ENCODE measurements at places on chromosomes 4 and X.

DNA sequence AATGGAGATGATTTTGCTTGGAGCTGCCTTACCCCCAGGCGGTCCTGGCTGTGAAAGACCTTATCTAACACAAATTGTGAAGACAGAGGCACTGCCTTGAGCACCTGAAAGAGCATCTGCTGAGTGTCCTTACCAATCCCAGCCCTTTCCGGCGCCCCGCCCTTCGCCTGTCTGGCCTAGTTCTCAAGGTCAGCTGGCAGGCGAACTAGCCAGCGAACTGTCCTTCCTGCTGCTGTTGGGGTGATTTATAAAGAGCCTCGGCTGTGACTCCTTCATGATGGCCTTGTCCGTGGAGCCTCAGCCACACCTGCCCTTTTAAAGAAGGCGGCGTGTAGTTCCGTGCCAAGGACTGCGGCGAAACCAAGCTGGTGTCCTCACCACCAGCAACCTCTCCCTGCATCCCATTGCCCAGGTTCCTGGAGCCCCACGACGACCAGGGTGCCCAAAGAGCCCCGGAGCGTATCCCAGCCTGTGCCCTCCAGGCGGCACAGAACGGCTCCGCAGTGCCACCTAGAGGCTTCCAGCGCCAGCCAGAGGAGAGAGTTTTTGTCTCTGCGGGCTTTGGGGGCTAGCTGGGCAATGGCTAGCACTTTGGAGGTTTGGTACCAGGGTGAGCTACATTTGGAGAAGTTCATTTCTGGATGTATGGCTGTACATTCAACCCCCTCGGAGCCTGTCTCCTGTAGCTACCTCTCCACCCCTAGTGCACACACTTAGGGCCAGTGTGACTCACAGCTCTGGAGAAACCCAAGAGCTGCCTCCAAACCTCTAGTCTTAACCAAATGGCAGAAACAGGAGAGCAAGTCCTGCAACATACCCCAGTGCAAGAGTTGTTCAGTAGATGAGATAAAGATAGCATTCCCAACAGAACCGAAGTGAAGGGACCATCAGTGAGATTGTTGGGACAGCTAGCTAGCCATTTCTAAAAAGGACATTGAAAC lies 36.8 kb upstream of the VMA21 start:
- DNase-seq: peak; percentile 58
- H3K4me3 ChIP-seq: peak overlapping the region; percentile 28
- no peak overlapping the region for H3K27ac ChIP-seq
- no peaks in the 10 kb centered on the region for H3K4me1 ChIP-seq
- no peaks in the 10 kb centered on the region for H3K36me3 ChIP-seq

DNA sequence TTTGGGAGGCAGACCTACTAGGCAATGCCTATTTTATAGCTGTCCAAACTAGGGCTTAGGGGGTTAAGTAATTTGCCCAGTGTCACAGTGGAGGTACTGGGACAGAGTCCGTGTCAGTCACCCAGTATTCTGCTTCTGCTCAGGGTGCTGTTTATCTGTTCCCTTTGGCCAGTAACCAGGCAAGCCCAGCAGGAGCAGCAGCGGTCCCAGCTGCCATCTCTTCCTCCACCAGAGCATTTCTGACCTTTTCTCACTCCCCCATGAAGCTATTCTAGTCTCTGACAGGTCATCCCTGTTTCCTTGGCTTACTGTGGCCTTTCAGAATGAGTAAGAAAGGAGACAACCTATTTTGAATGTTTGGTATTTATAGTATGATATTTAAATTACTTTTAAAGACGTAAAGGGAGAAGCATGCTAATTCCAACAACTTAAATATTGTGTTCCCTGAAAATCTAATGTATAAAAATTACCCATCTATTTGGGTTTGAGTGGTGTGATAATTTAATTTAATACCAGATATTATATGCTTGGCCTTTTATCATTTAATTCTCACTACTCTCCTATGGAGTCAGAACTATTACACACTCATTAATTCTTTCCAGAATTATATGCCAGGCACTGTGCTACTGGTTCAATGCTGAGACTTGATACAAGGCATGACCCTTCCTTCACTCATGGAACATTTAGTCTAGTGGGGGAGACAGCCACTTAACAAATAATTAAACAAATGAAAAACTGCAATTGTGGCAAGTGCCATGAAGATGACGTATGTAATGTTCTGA lies 60.6 kb downstream of the RPS6KA3 start:
- no peak overlapping the region for H3K27ac ChIP-seq
- H3K4me3 ChIP-seq: no peak overlapping the region
- no peak for DNase-seq
- no peaks in the 10 kb centered on the region for H3K27me3 ChIP-seq
- peaks cover 8% of the 10 kb centered on the region for H3K4me1 ChIP-seq

GRCh38 chr4:185227713-185228278 lies 18.4 kb downstream of the SNX25 start:
- H3K4me1 ChIP-seq: no peaks in the 10 kb centered on the region
- DNase-seq: no peak
- H3K27ac ChIP-seq: no peak overlapping the region
- H3K36me3 ChIP-seq: peaks cover 1% of the 10 kb centered on the region
- no peak overlapping the region for H3K4me3 ChIP-seq

DNA sequence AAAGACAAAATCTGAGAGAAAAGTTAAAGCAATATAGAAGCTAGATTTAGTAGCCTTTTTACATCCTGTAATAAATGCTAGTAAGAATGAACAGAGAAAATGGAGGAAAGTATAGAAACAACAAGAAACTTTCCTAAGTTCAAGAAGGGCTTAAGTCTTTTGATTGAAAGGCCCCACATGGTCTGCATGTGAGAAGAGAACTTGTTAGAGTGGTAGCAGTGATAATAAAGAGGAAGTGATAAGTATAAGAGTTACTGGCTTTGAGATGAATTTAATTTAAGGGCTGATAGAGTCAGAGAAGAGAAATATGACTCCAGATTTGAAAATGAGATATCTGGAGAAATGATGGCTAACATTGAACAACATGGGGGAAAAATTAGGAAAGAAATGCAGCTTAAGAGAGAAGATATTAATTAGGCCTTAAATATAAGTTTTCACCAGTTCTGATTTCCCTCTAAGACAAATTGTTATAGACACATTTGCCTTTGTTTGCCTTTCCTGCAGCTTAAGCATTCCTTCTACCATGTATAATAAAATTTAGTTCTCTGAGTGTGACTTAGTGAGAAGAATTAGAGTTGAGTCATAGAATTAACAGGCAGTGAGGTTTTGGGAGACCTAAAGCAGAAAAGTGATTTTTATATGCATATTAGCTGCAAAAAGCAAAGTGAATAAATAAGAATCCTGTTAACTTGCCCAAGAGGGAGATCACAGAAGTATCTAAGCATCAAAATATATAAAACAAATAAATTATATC lies 18.4 kb downstream of the ZFX start:
- H3K27ac ChIP-seq: peak overlapping the region; percentile 4
- H3K27me3 ChIP-seq: no peaks in the 10 kb centered on the region
- H3K4me3 ChIP-seq: no peak overlapping the region
- peaks cover 13% of the 10 kb centered on the region for H3K36me3 ChIP-seq

GRCh38 chrX:26295425-26295824 lies 79.5 kb downstream of the MAGEB5 start:
- no peak overlapping the region for H3K27ac ChIP-seq
- no peak for DNase-seq
- no peak overlapping the region for H3K4me3 ChIP-seq
- H3K4me1 ChIP-seq: no peaks in the 10 kb centered on the region

- H3K27ac ChIP-seq: peak overlapping the region; percentile 96
- H3K36me3 ChIP-seq: peaks cover 38% of the 10 kb centered on the region
- H3K27me3 ChIP-seq: no peaks in the 10 kb centered on the region
- peaks cover 64% of the 10 kb centered on the region for H3K4me1 ChIP-seq
Observed at GRCh38 chrX:48938721-48939425, 18.5 kb downstream of the OTUD5 start.
